Umbilical cord (tissue), 2 donors: ENCODE measurements at places on chromosomes 11 and 22.

GRCh38 chr11:23723861-23724260 lies 773.0 kb upstream of the LUZP2 start:
- DNase-seq, result peak; percentile 5

DNA sequence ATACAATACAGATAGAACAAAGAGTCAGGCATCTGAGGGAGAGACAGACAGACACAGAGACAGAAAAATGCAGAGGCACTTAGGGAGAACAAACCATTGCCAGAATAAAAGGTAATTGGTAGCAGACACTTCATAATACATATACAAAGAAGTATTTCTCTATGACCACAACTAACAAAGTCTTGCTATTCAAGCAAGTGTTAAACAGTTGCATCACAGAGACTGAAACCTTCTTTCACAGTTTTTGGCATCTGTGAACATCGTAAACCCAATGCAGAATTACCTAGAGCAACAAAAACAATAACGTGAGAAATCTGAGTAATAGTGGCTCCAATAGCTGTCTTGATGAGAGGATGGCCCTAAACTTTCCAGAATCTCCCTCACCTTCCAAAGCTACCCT lies 116.4 kb downstream of the BLID start:
- DNase-seq, result no peak

- DNase-seq, result no peak
Observed at GRCh38 chr22:28582806-28583205, 96.8 kb downstream of the TTC28 start.

GRCh38 chr22:39773976-39774539 lies 119.5 kb downstream of the ENTHD1 start:
- DNase-seq, result peak; percentile 7

DNA sequence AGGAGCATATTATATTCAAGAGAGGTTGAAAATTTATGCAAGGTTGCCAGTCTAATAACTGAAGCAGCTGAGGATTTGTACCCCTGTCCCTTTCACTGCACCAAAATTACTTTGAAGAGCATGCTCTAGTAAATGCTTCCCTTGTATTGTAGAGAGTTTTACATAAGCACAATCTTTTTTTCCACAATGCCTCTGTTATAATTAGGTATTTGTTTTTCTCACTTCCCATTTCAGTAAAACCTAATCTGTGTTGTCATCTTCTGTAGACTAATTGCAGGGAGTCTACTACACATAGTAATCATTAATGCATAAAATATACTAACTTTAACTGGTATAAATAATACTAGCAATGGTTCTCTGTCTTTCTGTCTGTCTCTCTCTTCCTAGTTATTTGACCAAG lies 718.4 kb upstream of the ANO5 start:
- no peak for DNase-seq

GRCh38 chr11:8717876-8718753 lies 35.5 kb downstream of the RPL27A start:
- DNase-seq, result peak; percentile 87

GRCh38 chr22:39622881-39623367 lies 52.4 kb downstream of the CACNA1I start:
- DNase-seq, result peak; percentile 23

DNA sequence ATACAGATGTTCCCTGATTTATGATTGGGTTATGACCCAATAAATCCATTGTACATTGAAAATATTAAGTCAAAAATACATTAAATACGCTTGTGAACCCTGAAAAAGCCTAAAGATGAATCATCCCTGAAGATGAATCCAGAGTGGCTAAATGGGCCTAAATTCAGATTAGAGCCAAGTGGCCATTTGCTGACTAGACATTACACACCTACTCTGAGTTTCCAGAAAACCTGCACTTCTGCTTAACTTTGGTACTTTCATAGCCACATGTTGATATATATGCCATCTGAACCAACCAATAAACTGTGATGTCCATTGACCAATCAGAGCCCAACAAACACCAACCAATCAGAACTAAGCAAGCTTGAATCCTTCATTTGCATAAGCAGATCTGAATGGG lies 106.9 kb downstream of the WT1 start:
- DNase-seq, result no peak

- DNase-seq, result peak; percentile 53
Observed at GRCh38 chr11:78000193-78000592, 5.7 kb upstream of the INTS4 start.

- no peak for DNase-seq
Observed at GRCh38 chr22:32712644-32713355, 88.7 kb upstream of the TIMP3 start.

- DNase-seq, result no peak
Observed at GRCh38 chr22:48556222-48556621, 1271.5 kb downstream of the BRD1 start.

GRCh38 chr11:35040221-35040942 lies 98.6 kb upstream of the CD44 start:
- DNase-seq, result no peak

DNA sequence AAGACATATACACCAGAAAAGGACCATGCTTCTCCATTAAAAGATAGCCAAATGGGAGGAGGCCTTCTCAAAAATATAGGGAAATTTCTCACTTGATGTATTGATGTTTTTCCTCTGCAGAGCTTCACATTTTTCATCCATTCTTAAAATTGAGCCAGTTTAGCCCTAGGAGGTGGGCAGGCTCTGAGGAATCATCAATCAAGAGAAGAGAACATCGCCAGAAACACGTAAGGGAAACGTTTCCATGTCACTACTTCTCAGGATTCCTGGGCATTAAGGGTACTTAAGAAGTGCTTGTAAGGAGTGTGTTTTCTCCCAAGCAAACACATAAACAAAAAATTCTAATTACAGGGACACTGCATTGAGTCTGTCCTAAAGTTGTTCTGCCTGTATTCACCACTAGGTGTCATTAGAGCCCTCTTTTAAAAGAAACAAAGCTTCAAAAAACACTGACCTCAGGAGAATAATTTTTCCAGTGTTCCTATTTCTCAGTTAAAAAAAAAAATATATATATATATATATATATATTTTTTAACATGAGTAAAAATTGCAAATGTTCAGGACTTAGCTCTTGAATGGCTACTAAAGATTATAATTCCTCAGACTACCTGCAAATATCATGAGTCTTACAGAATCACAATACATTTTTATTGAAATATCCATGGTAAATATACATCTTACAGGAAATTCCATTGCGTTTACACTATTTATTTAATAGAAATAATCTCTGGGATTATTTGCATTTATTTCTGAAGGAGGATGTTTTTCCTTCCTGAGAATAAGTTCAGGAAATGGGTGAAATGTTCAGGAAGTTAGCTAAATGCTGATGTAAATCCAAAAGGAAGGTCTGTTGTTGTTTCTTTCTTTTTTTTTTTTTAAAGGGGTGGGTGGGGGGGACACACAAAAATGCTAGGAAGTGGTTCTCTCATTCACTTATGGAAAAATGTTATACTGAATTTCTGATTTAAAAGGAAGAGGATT lies 16.0 kb downstream of the FZD4 start:
- DNase-seq, result peak; percentile 79

DNA sequence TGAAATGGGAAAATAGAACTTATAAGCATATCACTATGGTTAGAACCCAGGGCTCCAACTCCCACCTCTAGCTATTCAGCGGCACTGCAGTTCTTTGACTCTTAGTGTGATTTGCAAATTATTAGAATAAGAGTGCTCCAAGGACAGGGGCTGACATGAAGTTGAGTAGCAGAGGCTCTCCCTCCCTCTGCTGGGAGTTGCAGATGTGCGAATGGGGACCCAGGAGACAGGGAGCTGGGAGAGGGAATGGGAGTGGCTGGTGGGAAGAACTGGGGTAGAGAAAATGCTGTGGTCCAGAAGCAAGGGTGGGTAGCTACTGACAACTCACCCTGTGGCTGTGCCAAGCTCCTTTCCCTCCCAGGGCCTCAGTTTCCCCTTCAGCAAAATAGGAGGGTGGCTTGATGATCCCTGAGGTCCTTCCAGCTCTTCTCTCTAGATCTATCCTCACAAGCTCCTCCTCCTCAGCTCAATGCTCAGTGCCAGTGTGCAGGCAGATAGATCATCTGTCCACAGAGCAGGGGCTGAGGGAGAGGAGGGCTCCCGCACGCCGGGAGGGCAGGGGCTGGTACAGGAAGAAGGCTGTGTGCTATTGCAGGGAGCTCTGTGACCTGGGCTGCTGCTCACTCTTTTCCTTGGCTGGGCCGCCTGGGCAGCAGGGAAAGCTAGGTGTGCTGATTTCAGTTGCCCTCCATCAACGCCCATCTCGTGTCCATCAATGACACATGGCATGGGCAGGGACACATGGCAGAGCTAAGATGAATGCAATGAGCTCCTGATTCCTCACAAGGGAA lies 99.0 kb downstream of the NECTIN1 start:
- DNase-seq, result no peak

DNA sequence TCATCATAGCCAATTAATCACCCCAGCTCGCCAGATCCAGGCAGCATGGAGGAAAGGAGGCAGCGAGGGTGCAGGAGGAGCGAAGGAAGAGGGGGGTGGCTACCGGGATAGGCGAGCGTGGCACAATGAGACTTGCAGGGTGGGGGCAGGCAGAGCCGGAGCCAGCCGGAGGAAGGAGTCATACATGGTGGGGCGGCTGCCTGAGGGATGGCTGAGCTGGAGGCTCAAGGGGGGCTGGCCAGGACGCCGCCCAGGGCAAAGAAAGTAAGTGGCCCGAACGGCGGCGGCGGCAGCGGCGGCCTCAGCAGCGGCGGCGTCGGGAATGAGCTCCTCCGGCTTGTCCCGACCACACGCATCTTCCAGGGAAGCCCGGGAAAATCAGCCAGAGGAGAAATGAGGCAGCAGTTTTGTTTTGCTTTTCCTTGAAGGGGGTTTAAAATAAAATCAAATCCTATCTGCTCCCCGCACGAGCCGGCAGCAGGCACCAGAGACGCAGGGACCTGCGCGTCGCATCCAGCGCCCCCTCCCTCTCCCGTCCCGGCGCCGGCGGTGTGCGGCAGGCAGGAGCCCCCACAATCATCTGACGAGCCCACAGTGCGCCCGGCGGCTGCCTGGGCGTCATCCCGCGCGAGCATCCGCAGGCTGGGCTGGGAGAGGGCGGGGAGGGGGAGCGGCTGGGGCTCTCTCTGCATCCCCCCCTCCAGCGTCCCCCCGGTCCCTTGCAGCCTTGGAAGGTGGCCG lies 263.6 kb downstream of the CTTN start:
- DNase-seq, result peak; percentile 2

DNA sequence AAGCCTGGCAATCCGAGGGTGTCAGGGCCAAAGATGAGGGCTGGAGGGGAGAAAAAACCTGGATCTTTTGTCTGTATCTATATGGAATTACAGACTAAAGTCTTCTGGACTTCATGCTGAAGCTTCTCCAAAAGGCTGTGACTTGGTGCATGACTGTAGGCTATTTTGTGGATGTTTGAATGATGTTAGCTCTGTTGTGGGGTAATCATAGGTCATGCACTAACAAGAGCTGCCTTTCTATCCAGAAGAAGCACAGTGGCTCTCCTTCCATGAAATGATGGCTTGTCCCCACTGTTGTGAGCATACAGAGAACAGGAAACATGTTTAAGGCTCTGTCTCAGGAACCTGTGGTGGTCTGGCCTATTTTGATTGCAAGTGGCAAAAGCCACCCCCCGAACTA lies 263.3 kb upstream of the PLET1 start:
- no peak for DNase-seq

- no peak for DNase-seq
Observed at GRCh38 chr11:28243061-28243460, 134.9 kb downstream of the METTL15 start.

- no peak for DNase-seq
Observed at GRCh38 chr11:96736601-96737000, 346.8 kb downstream of the JRKL start.

DNA sequence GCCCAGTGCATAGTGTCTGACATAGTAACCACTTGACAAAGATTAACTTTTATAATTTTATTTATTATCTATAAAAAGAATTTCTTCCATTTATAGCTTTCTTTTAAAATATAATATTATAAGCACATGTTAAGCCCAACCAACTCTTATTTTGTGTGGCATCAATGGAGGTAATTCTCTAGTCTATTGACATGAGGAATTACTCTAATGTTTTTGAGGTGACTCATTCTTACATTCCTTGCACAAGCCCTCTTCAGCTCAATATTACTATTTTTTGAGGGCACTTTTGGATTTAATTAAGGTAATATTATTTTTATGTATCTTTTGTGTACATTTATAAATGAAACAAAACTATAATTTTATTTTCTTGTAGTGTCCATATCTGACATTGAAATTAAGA lies 59.6 kb downstream of the AASDHPPT start:
- DNase-seq, result no peak

GRCh38 chr11:94302776-94303175 lies 1.6 kb upstream of the IZUMO1R start:
- DNase-seq, result no peak

DNA sequence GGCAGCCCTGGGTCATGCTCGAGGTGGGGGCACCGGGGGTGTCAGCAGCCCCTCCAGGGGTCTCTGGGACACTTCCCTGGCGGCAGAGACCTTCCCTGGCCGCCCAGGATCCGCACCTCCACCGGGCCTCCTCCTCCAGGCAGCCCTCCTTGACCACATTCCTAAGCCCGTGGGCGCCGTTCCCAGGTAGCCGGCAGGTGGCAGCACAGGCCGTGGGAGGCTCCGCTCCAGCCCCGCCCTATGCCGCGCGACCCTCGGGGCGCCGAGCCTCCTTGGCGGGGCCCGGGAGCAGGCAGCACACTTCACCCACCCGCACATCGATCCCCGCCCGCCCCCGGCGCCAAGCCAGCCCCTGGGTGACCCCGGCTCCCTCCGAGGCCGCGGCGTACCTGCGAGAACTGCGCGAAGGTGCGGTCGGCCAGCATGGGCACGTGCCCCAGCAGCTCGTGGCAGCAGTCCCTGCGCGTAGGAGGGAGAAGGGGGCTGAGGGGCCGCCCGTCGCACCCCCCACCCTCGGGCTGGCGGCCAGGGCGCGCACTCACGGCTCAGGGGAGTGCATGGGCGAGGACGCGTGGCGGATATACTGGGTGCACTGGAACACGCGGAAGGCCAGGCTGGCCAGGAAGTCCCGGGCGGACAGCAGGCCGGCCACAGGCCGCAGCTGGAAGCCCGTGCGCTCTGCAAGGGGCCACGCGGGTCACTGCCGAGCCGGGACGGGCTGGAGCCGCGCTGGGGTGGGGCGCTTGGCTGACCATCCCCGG lies 5.3 kb upstream of the INS start:
- no peak for DNase-seq

DNA sequence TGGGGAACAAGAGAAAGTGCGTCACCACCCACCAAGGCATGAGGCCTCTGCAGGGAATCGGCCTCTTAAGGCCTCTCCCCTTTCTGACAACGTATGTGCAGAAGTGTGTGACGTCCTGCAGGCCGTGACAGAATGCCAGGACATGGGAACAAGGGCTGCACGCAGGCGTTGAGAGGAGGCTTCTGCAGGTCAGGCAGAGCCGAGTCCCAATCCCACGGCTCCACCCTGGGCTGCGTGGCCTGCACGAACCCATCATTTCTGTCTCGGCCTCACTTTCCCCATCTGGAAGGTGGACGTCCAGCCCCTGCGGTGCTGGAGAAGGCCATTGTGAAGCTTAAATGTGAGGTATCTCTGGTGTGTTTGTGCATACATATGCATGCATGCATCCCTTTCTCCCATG lies 61.8 kb downstream of the SHANK2 start:
- no peak for DNase-seq

- DNase-seq, result no peak
Observed at GRCh38 chr11:99708928-99709672, 688.4 kb downstream of the CNTN5 start.
